ENCODE measurements at places on chromosomes 7 and 10. TPM values are rescaled to one million over a fixed set of nuclear protein-coding genes. Genes with fewer than 3 reads are reported as not detected.

Gene CYP2C18
- not detected for polyA plus RNA-seq

Gene GNA12
- 34.6 TPM for polyA plus RNA-seq

GRCh38 chr10:89503652-89504370, 31.6 kb downstream of the SLC16A12 start:
- H3K4me3 ChIP-seq, result no peak overlapping the region
- no peak overlapping the region for H3K27ac ChIP-seq
- H3K36me3 ChIP-seq, result no peaks in the 10 kb centered on the region
- no peaks in the 10 kb centered on the region for H3K27me3 ChIP-seq
- no peak for DNase-seq

DNA sequence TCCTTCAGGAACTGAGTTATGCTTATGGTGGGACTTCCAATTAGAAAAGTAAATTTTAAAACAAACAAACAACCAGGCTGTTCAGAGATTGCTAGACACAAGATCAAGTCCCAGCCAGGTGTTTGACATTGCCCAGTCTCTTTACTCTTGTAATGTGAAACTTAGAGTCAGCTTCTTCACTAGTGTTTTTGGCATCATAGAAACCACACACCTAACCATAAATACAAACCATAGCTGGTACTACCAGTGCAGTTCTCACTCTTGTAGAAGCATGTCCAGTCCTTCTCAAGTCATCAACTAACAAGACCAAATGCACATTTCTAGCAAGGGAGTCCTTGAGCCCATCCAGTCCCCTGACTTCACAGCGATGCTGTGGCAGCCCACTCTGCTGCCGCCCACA, 339.9 kb downstream of the GFRA1 start:
- H3K36me3 ChIP-seq, result no peaks in the 10 kb centered on the region
- DNase-seq, result no peak
- H3K27ac ChIP-seq, result no peak overlapping the region
- no peaks in the 10 kb centered on the region for H3K27me3 ChIP-seq
- H3K4me1 ChIP-seq, result no peaks in the 10 kb centered on the region
- H3K4me3 ChIP-seq, result no peak overlapping the region

- no peaks in the 10 kb centered on the region for H3K27me3 ChIP-seq
- no peaks in the 10 kb centered on the region for H3K36me3 ChIP-seq
- H3K4me1 ChIP-seq, result no peaks in the 10 kb centered on the region
Measured at GRCh38 chr7:109842386-109842785, 1248.5 kb upstream of the LRRN3 start.

- no peaks in the 10 kb centered on the region for H3K4me1 ChIP-seq
- H3K4me3 ChIP-seq, result no peak overlapping the region
- no peaks in the 10 kb centered on the region for H3K27me3 ChIP-seq
- H3K36me3 ChIP-seq, result no peaks in the 10 kb centered on the region
- no peak overlapping the region for H3K27ac ChIP-seq
- DNase-seq, result no peak
Measured at GRCh38 chr7:154347700-154348266, 295.6 kb downstream of the DPP6 start.

DNA sequence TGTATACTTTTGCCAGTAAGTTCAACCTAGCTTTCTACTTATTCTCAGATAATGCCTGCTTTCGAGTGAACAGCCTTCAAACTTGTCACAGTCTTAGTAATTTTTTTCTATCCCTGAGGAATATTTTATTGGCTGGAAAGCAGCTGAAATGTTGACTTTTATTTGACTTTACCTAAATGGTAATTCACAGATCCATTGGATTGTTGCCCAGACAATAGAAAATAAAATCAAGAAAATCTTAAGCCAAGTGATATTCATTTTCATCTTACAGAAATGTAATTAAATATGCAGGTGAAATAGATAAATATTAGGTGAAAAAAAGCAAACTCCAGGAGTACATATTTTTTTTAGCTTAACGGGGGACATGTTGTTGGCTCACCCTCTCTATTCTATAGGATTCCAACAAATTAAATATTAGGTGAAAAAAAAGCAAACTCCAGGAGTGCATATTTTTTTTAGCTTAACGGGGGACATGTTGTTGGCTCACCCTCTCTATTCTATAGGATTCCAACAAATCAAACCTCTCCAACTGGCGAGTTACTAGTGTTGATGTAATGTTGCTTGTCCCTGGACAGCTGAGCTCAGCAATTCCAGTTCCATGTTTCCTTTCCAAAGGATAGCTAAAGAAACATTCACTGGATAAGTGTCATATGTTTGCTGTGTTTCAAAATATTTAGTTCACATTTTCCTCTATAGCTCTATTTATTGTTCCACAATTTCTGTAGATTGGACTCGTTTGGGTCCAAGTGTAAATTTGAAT, 4.2 kb downstream of the TMEM26 start:
- DNase-seq, result no peak
- H3K36me3 ChIP-seq, result no peaks in the 10 kb centered on the region
- no peak overlapping the region for H3K4me3 ChIP-seq
- no peak overlapping the region for H3K27ac ChIP-seq

GRCh38 chr7:69640925-69641594, 42.8 kb downstream of the AUTS2 start:
- H3K27ac ChIP-seq, result no peak overlapping the region
- H3K36me3 ChIP-seq, result no peaks in the 10 kb centered on the region
- H3K27me3 ChIP-seq, result no peaks in the 10 kb centered on the region
- DNase-seq, result no peak
- no peak overlapping the region for H3K4me3 ChIP-seq

Gene MYH16
- polyA plus RNA-seq, result not detected

- no peak for DNase-seq
- H3K27me3 ChIP-seq, result peaks cover 16% of the 10 kb centered on the region
- no peaks in the 10 kb centered on the region for H3K36me3 ChIP-seq
- H3K27ac ChIP-seq, result peak overlapping the region; percentile 32
- H3K4me1 ChIP-seq, result peaks cover 16% of the 10 kb centered on the region
Measured at GRCh38 chr7:94391726-94392392, 2.8 kb upstream of the COL1A2 start.

DNA sequence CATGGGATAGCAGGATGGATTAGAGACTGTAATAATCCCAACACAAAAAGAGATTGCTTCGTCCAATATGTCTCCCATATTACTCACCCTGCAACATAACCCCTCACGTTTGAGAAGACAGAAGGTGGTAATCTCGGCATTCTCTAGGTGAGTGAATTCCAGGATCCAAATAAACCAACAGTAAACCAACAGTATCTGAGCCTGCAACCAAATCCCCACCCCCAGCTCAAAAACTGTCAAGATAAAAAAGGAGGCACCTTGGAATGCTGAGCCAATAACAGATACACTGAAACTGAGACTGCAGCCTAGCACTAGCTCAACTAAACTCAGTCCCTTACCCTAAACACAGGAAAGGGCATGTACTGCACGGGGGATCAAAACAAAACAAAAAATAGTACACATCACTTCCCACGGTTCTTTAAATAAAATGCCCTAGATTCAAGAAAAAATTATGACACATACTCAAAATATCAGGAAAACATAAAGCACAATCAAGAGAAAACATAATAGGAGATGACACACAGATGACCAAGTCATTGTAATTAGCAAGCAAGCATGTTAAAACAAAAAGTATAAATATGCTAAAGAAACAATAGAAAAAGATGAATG, 28.0 kb downstream of the IPMK start:
- H3K27ac ChIP-seq, result no peak overlapping the region
- H3K4me3 ChIP-seq, result no peak overlapping the region
- H3K36me3 ChIP-seq, result peaks cover 3% of the 10 kb centered on the region
- peaks cover 17% of the 10 kb centered on the region for H3K4me1 ChIP-seq
- no peaks in the 10 kb centered on the region for H3K27me3 ChIP-seq

DNA sequence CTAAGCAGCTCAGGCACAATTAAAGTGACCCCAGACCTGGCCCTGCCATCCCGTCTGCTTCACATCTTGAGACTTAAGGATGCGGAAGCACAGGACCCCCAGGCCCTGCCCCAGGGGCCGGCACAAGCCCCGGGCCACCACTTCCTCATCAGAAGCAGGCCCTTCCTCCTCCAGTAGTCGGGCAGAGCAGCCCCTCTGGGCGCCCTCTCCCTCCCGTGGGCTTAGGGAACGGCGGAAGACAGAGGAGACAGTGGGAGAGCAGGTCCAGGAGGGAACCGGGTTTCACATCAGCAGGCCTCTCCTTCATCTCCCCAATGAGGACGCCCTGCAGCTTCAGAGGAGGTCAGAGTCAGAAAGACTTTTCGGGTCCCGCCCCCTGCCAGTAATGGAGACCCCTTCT, 135.7 kb upstream of the PPIF start:
- no peaks in the 10 kb centered on the region for H3K27me3 ChIP-seq
- H3K4me3 ChIP-seq, result no peak overlapping the region
- no peak overlapping the region for H3K27ac ChIP-seq
- DNase-seq, result no peak
- H3K4me1 ChIP-seq, result no peaks in the 10 kb centered on the region

Gene SOSTDC1
- not detected for polyA plus RNA-seq

GRCh38 chr10:58400609-58401008, 15.4 kb downstream of the TFAM start:
- no peak for DNase-seq
- H3K27me3 ChIP-seq, result no peaks in the 10 kb centered on the region
- H3K4me1 ChIP-seq, result no peaks in the 10 kb centered on the region
- H3K4me3 ChIP-seq, result no peak overlapping the region

- no peak overlapping the region for H3K4me3 ChIP-seq
- no peak overlapping the region for H3K27ac ChIP-seq
- no peaks in the 10 kb centered on the region for H3K36me3 ChIP-seq
- no peaks in the 10 kb centered on the region for H3K27me3 ChIP-seq
- no peak for DNase-seq
Measured at GRCh38 chr7:18524248-18524647, 28.7 kb downstream of the HDAC9 start.

GRCh38 chr7:117949232-117949631, 76.0 kb upstream of the CTTNBP2 start:
- no peak overlapping the region for H3K4me3 ChIP-seq
- H3K36me3 ChIP-seq, result no peaks in the 10 kb centered on the region
- H3K27me3 ChIP-seq, result no peaks in the 10 kb centered on the region
- H3K4me1 ChIP-seq, result no peaks in the 10 kb centered on the region
- H3K27ac ChIP-seq, result no peak overlapping the region

Gene SLC16A9
- polyA plus RNA-seq, result 0.19 TPM

GRCh38 chr10:113680190-113681111, 739 bp downstream of the CASP7 start:
- peak; percentile 72 for DNase-seq
- H3K4me3 ChIP-seq, result peak overlapping the region; percentile 97
- no peaks in the 10 kb centered on the region for H3K27me3 ChIP-seq
- peaks cover 30% of the 10 kb centered on the region for H3K4me1 ChIP-seq
- no peaks in the 10 kb centered on the region for H3K36me3 ChIP-seq
- H3K27ac ChIP-seq, result peak overlapping the region; percentile 91

Gene SAMD9
- polyA plus RNA-seq, result 6.2 TPM

DNA sequence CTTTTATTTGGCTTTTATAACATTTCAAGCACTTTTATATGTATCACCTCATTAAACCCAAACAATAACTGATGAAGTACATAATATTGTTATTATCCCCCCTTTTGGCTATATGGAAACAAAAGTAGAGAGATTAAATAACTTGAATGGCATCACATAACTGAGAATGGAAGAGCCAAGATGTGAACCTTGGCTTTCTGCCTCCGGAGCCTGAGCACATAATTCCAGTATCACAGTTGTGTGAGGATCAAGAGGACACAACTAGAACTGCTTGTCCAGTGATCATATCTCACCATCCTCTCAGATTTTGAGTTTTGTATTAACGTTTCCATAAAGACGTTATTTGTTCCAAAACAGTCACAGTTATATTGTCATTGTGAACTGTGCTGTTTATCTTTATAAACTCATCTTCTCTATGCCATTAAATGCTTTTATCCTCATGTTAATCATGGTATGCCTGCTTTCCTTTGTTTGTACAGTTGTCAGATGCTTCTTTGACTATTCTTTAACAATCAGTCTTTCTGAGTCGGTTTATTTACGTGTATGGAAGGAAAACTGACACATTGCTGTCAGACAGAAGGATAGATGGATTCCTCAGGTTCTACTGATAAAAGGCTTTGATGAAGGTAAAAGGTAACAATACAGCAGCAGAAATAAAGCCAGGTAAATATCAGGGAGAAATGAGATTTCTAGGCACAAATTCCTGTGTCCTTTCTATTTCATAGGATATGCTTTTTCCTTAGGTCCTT, 92.0 kb upstream of the FAM13C start:
- no peak overlapping the region for H3K27ac ChIP-seq
- H3K4me3 ChIP-seq, result no peak overlapping the region
- no peaks in the 10 kb centered on the region for H3K27me3 ChIP-seq
- no peak for DNase-seq
- no peaks in the 10 kb centered on the region for H3K4me1 ChIP-seq

Data from B cell (primary cell).